PC-9 (cell line): ENCODE measurements at places on chromosomes 2 and 18. TPM values are rescaled to one million over a fixed set of nuclear protein-coding genes. Genes with fewer than 3 reads are reported as not detected.

The ALMS1 gene
- 14.7 and 16.7 TPM in 2 replicates for total RNA-seq

The PLEKHH2 gene
- total RNA-seq, result 1.6 and 2.3 TPM in 2 replicates

The PGAP1 gene
- total RNA-seq, result 5.1 and 6.5 TPM in 2 replicates

The ABHD1 gene
- not detected in 2 replicates for total RNA-seq
